ENCODE measurements at places on chromosomes 7 and 10.

- no peak for DNase-seq
Observed at GRCh38 chr10:52466464-52466863, 152.4 kb downstream of the DKK1 start.

GRCh38 chr10:31642281-31642680, 286.4 kb downstream of the ARHGAP12 start:
- no peak for DNase-seq

GRCh38 chr10:69936091-69936490, 116.6 kb upstream of the MACROH2A2 start:
- DNase-seq = no peak

- DNase-seq = no peak
Observed at GRCh38 chr10:88913788-88914187, 33.7 kb downstream of the STAMBPL1 start.

DNA sequence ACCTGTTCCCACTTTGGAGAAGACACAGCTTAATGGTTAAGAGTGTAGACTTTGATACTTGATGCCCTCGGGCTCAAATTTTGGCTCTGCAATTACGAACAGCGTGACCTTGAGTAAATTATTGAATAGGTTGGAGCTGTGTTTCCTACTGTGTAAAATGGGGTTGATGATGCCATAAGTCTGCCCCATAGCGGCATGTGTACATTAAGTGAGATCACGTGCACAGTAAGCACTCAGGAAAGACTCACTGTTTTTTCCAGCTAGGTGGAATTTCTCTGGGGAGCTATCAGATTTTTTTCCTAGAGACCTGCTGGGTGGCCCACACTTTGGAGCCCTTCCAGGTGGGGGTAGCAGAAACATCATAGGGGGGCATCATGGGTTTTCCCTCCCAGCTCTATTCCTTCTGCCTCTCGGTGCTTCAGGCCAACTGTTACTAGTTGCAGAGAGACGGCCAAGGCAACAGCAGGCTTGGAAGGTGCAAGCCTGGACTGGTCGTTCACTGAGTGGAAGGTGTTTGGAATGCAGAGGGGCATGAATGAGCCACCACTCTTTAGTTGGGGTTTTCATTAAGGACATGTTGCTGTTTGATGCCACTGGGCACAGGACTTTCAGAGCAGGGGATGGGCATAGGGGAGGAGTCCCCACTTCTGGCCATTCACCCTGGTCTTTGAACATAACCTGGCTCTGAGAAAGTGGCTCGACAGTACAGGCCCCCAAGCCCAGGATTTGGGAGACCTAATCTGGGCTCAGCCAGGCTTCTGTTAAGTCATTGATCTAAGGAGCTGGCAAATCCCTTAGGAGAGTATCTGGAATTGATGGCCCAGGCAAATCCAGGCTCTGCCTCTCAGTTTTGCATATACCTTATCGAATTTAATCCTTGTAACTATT, 64.0 kb downstream of the SYPL1 start:
- DNase-seq = no peak

GRCh38 chr10:127175357-127176110, 20.9 kb downstream of the INSYN2A start:
- no peak for DNase-seq

GRCh38 chr7:72781631-72782030, 46.4 kb downstream of the TYW1B start:
- no peak for DNase-seq

DNA sequence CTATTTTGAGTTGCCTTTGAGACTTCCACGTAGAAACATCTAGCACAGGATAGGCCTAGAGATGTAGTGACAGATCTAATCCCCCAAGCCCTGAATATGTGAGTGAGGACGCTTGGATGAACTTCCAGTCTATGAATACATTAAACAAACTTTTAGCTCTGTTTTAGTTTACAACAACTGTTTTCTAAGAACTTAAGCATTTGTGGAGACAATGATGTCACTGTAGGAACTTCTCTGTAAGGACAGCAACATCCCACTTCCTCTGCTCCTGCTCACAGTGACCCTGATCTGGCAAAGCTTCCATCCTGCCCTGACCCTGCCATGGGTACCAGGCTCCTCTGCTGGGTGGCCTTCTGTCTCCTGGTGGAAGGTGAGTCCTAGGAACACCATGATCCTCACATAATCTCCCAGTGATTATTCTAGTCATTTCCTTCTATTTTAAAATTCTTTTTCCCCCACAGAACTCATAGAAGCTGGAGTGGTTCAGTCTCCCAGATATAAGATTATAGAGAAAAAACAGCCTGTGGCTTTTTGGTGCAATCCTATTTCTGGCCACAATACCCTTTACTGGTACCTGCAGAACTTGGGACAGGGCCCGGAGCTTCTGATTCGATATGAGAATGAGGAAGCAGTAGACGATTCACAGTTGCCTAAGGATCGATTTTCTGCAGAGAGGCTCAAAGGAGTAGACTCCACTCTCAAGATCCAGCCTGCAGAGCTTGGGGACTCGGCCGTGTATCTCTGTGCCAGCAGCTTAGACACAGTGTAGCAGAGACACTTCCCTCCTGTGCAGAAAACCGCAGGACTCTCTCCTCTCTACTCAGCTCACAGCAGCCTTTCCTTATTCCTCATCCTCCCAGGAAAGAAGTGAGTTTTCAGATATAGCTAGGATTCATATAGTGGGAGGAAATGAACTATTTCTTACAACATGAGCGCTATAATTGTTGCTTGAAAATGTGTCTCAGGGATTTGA, 194.4 kb upstream of the PRSS1 start:
- DNase-seq = no peak

DNA sequence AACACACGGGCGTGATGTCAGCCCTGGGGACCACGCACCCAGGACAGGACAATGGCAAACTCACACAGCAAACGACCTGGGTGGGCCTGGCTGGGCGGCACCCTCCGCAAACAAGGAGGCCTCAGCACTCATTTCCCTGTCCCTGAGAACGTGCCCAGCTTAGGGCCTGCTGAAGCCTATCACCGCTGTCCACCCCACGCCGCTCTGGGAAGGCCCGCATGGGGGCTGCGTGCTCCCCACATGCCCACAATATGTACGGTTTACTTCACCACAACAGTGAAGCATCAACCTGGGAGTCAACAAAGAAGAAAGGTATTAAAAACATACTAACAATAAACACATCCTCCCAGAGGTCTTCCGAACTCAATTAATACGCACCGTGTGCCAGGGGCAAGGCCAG, 12.2 kb downstream of the MAD1L1 start:
- no peak for DNase-seq

- DNase-seq = no peak
Observed at GRCh38 chr7:81682873-81683272, 87.0 kb downstream of the HGF start.

DNA sequence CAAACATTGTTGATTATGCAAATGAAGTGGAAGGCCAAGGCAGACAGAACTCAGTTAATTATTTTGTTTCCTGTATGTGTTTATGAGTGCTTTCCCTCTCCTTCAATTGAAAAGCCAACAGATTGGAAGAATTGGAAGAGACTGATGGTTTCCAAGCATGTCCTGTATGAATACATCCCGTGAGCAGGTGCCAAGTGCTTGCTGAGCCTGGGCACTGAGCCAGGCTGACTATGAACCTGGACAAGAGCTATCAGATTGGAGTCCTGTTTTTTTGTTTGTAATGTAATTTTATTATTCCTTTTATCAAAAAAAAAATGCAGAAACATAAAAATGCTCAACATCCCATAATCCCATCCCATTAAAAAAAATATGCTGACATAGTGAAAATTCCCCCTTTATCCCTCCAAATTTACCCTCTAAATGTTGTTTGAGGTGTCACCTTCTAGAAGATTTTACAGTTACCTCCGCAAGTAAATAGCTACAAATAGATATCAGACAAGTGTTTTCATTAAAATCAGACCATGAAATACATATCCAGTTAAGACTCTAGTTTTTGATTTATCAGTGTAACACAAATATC, 449.5 kb downstream of the GRID1 start:
- no peak for DNase-seq

GRCh38 chr7:18517646-18518045, 22.1 kb downstream of the HDAC9 start:
- no peak for DNase-seq

GRCh38 chr7:154575497-154575896, 427.4 kb downstream of the PAXIP1 start:
- no peak for DNase-seq

GRCh38 chr7:40470091-40470592, 335.3 kb downstream of the SUGCT start:
- DNase-seq = no peak

GRCh38 chr10:15469111-15469510, 98.0 kb upstream of the FAM171A1 start:
- DNase-seq = no peak

DNA sequence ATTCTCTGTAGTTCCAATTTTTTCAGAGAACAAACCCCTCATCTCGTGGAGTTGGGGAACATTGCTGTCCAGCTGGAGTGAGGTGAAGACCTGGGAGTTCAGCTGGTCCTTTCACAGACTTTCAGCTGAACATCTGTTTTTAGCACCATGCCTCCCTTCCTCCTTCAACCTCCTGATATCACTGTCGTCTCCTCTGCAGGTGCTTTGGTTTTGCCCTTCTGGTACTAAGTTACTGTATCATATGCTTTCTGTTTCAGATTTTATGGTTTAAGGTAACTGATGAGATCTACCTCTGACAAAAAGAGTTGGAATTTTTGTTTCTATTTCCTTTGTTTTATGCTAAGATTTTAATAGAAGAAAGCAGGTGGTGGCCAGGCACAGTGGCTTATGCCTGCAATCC, 102.9 kb downstream of the ZNF438 start:
- no peak for DNase-seq

DNA sequence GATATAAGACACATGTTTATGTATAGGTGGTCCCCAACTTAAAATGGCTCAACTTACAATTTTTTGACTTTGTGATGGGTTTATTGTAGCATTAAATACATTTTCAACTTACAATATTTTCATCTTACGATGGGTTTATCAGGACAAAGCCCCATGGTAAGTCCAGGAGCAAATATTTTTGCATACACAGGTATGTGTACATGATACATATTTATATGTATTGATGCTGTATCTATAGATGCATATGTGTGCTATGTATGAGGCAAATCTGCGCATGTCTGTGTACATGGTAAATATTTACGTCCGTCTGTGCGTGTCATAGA, 664 bp upstream of the UBE3C start:
- no peak for DNase-seq
